Subcutaneous preadipocyte (primary cell): ENCODE measurements at places on chromosomes 11 and 22. TPM values are rescaled to one million over a fixed set of nuclear protein-coding genes. Genes with fewer than 3 reads are reported as not detected.

The CRYBB3 gene
- total RNA-seq, result not detected in 2 replicates

The GDPD4 gene
- not detected in 2 replicates for total RNA-seq

The LMO2 gene
- under 0.01 and 0.20 TPM in 2 replicates for total RNA-seq

The OR51E1 gene
- total RNA-seq, result not detected in 2 replicates

The RHBDD3 gene
- total RNA-seq, result 17.3 and 19.4 TPM in 2 replicates

The CTNND1 gene
- 81.6 and 98.1 TPM in 2 replicates for total RNA-seq

The SLC25A45 gene
- 3.3 and 4.0 TPM in 2 replicates for total RNA-seq

The CD3E gene
- total RNA-seq, result not detected in 2 replicates

The SOX10 gene
- total RNA-seq, result not detected in 2 replicates

The OR8D1 gene
- total RNA-seq, result not detected in 2 replicates

The FAT3 gene
- total RNA-seq, result 0.20 and 0.37 TPM in 2 replicates

The MS4A4A gene
- not detected in 2 replicates for total RNA-seq

The SPON1 gene
- total RNA-seq, result 1.6 and 20.6 TPM in 2 replicates

The VPREB3 gene
- not detected in 2 replicates for total RNA-seq

The FADS3 gene
- total RNA-seq, result 68.6 and 77.2 TPM in 2 replicates

The OR8G1 gene
- not detected in 2 replicates for total RNA-seq

The CCDC81 gene
- total RNA-seq, result 0.39 and 1.1 TPM in 2 replicates

The ZNF74 gene
- 5.5 and 7.0 TPM in 2 replicates for total RNA-seq

The TSKU gene
- 25.4 and 26.0 TPM in 2 replicates for total RNA-seq

The ALDH3B1 gene
- total RNA-seq, result 28.7 and 33.1 TPM in 2 replicates

The F2 gene
- total RNA-seq, result not detected in 2 replicates

The RIC3 gene
- total RNA-seq, result not detected in 2 replicates

The FIBIN gene
- total RNA-seq, result 2.9 and 12.5 TPM in 2 replicates

The GPHA2 gene
- not detected in 2 replicates for total RNA-seq

The TPBGL gene
- total RNA-seq, result under 0.01 TPM in 1 of 2 replicates, not detected in the other

The PSMD13 gene
- total RNA-seq, result 117 TPM in 2 replicates

The CSNK2A3 gene
- total RNA-seq, result 1.6 and 2.9 TPM in 2 replicates

The OR51V1 gene
- not detected in 2 replicates for total RNA-seq
